ENCODE measurements at places on chromosomes 7 and 10. TPM values are rescaled to one million over a fixed set of nuclear protein-coding genes. Genes with fewer than 3 reads are reported as not detected.

GRCh38 chr10:94344522-94345122, 18.1 kb downstream of the NOC3L start:
- no peak for DNase-seq

GRCh38 chr10:29106287-29106686, 182.6 kb upstream of the LYZL1 start:
- DNase-seq: no peak

DNA sequence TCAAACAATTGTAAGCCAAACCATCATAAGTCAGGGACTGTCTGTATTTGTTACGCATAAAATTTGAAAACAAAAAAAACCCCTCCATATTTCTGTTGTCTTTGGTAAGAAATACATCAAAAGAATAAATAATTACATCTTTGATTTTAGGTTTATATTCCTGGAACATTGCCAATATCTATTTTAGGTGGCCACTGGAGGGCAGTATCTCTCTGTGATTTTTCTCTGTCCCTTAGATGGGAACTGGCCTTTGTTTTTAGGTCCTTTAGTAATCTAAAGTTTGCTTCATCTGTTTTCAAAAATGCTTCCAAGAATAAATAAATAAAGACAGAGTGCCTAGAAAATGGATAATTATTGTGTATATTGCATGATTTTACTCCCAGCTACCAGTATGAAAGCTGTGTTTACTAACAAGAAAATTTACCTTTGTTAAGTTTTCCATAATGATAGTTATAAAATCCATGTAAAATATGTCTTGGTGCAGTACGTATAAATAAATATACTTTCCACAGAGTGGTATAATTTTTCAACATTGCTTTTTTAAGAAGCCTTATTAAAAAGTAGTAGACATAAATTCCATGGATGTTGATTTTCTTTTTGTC, 64.2 kb downstream of the PHYHIPL start:
- no peak for DNase-seq

DNA sequence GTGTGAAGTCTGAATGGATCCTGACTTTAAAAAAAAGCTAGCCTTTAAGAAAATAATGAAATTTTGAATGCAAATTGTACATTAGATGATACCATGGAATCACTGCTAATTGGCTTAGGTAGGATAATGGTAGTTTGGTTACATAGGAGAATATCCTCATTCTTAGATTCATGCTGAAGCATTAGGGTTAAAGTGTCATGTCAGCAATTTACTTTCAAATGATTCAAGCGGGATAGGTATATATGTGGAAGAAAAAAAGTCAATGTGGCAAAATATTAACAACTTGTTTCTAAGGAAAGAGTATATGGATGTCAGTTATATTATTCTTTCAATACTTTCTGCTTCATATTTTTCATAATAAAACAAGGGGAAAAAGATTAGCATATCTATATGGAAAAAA, 7.5 kb downstream of the HIBADH start:
- DNase-seq: no peak

DNA sequence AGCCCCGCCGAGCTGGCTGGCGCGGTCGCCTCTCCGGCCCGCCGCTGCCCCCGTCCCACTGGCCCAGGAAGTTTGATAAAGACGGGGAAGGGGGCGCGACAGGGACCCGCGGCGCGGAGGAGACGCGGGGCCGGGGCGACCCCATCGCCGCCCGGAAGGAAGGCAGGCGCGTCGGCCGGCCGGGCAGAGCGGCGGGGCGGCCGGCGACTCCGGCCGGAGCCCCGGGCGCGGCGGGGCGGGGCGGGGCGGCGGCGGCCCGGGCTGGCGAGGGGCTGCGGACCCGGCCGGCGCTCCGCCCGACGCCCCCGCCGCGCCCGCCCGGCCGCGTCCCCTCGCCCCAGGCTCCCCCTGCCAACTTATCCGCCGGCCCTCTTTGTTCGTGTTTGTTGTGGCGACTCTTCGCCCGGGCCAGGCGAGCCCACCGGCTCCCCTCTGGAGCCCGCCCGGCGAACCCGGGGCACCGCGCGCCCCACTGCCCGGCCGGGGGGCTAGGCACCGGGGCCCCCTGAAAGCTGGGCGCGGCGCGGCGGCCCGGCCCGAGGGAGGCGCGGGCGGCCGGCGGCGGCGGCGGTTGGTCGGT, 571 bp downstream of the KDM7A start:
- peak; percentile 36 for DNase-seq

- DNase-seq: no peak
Observed at GRCh38 chr7:116258734-116259133, 48.4 kb downstream of the TES start.

GRCh38 chr10:8670461-8670860, 616.0 kb downstream of the GATA3 start:
- no peak for DNase-seq

GRCh38 chr10:659688-660141, 29.8 kb downstream of the DIP2C start:
- no peak for DNase-seq

DNA sequence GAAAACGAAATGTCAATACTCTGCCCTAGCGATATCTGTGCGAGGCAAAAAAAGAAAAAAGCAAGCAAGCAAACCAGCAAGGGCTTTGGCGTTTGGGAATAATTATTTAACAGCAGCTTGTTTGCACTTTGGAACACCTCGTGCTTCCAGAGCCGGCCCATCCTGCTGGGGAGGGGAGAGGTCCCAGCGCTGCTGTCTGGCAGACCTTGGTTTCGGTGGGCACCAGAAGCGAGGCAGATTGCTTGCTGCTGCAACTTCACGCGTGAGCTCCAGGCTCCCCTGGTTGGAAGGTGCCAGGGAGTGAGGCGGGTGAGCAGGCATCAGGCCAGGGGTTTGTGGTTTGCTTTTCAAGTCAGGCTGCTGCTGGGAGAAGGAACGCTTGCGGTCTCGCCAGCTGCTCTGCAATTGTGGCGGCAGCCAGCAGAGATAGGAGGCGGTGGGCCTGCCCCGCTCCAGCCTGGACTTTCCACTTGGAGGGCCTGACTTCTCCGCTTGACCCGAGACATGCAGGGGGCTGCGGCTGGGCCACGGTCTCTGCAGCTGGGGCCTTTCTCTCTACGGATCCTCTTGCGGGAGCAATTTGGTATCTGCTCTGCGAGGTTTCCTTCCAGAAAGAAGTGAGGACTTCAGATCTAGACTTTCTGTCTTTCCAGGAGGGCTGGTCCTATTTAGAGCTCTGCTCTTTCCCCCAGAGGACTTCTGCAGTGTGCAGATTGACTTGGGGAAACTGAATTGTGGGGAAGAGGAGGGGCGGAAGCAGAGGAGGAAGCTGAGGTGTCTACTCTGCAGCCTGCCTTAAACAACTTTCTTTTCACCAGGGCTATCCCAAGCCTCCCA, 131.4 kb downstream of the PRPF18 start:
- DNase-seq: peak; percentile 55

GRCh38 chr10:62895063-62895462, 78.9 kb upstream of the EGR2 start:
- DNase-seq: no peak

DNA sequence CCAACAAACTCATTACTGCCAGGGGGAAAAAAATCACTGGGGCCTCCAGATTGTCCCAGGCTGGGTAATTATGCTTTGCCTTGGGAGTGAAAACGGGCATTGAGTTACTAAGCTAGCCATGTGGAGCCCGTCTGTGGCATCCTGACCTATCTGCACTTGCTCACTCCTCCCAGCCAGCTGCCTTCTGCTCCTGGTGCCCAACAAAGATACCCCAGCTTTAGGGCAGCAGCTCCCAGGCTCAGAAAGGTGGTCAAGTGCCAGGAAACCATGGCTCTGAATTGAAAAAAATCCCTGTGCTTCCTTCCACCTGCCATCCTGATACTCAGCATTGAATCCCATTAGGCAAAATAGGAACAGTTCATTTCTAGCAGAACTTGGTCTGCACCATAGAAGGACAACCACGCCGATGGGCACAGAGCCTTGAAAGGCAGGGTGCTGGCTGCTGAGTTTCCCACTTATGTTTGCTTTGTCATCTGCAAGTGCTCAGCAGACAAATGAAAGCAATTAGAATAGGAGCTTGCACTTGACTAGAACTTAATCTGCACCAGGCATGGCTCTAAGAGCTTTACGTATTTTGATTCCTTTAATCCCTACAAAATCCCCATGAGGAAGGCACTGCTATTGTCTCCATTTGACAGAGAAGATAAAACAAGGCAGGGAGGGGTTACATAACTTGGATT, 42.8 kb downstream of the HSPA12A start:
- DNase-seq: no peak

DNA sequence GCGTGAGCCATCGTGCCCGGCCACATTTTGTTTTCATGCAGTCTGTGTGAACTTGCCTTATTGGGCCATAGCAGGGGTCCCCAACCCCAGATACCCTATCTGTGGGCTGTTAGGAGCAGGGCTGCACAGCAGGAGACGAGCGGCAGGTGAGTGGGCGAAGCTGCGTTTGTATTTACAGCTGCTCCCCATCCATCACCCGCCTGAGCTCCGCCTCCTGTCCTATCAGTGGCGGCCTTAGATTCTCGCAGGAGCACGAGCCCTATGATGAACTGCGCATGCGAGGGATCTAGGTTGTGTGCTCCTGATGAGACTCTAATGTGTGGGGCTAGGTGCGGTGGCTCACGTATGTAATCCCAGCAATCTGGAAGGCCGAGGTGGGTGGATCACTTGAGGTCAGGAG, 293.9 kb downstream of the CAMK1D start:
- DNase-seq: no peak

DNA sequence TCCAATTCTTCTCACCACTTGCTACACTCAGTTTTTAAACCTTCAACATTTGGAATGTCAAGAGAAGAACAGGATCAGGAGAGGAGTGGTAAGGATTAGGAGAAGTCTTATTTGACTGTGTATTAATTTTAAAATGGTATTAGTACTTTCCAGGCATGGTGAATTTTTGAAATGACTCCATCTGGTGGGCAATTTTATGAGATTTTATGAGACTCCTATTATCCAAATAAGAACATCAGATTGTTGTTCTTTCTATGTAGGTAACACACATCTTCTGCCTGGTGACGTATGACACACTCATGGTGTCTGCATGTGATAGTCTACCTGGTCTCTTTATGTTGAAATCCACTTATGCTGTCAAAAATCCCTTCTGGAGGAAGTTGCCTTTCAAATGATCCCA, 51.0 kb downstream of the SLC13A1 start:
- DNase-seq: no peak

GRCh38 chr10:1022413-1022812, 3.2 kb downstream of the IDI2 start:
- no peak for DNase-seq

- no peak for DNase-seq
Observed at GRCh38 chr7:155192961-155193640, 104.6 kb upstream of the INSIG1 start.

GRCh38 chr10:70084189-70084588, 31.5 kb downstream of the MACROH2A2 start:
- no peak for DNase-seq

PAPOLB gene
- total RNA-seq: not detected

DNA sequence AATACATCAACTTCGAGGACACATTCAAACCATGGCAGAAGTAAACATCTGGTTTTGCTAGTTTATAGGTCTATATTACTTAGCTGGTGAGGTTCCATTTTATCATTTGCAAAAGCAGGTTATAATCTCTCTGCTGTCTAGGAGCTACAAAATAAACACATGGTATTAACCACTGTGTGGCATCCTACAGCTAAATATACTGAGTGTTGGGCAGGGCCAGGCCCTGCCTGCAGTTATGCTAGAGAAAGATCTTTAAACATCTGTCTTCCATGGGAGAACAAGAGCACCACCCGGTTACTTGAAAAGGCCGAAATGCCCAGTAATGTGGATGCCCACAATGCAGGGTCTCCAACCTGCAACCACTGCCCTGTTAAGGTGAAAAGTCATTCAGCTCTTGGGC, 20.6 kb upstream of the FKBP9 start:
- no peak for DNase-seq

HMX3 gene
- not detected for total RNA-seq

GRCh38 chr10:58950618-58951017, 225.8 kb upstream of the PHYHIPL start:
- DNase-seq: no peak

C10orf62 gene
- not detected for total RNA-seq

C10orf105 gene
- 1.2 TPM for total RNA-seq

DNA sequence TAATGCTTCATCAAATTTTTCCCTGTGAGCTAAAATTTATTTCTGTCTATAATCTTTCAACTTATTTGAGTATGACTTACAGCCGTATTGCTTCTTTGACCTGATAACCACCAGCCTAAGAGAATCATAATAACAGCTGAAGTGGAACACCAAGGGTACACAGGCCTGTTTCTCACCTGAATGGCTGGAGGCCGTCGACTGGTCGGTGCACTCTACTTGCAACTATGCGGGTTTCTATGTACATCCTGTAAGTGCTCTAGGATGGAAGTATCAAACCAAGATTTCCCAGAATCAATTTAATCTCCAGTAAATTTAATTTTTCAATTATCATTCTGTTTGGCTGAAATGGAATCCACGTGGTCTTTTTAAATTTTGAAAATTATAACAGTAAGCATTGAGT, 504.8 kb upstream of the PHF14 start:
- DNase-seq: no peak

GRCh38 chr10:31033147-31033546, 1.5 kb upstream of the ZNF438 start:
- DNase-seq: no peak

OPN1SW gene
- not detected for total RNA-seq

- DNase-seq: no peak
Observed at GRCh38 chr10:51900180-51900579, 200.8 kb upstream of the CSTF2T start.

DYDC2 gene
- 12.4 TPM for total RNA-seq

DNA sequence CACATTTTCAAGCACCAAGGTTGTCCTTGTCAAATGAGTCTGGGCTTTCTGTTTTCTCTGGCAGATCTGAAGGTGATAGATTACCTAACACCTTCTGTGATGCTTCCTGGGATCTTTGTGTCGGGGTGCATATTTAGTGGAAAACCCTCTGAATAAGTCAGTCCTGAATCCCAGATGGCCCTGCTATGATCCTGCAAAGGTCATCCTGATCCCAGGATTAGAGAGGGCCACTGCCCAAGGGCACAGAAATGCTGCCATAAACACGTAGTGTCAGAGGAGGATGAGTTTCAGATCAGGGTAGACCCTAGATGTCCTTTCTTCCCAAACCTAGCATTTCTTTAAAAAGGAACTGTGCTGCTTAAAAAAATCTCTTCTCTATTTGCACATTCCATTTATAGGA, 19.0 kb downstream of the AGR2 start:
- no peak for DNase-seq

VIPR2 gene
- total RNA-seq: 9.8 TPM

DNA sequence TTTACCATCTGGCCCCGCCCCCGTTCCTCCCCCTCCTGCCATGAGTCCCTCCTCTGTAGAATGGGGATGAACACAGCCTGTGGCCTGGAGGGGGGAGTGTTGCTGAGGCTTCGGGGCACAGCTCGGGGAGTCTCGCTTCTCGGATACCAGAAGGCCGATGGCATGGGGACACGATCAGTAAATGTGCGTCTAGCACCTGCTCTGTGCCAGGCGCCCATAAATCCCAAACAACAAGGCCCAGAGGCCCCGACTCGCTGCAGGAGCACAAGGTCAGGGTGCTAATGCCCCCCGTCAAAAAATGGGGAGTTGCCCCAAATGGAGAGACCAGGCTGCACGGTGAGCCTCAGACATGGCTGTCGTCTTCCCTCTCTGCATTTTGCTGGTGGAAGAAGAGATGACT, 40.7 kb downstream of the JAKMIP3 start:
- DNase-seq: peak; percentile 11

All from uterus (tissue), 4 donors.